ENCODE measurements at places on chromosomes 3 and 15.

DNA sequence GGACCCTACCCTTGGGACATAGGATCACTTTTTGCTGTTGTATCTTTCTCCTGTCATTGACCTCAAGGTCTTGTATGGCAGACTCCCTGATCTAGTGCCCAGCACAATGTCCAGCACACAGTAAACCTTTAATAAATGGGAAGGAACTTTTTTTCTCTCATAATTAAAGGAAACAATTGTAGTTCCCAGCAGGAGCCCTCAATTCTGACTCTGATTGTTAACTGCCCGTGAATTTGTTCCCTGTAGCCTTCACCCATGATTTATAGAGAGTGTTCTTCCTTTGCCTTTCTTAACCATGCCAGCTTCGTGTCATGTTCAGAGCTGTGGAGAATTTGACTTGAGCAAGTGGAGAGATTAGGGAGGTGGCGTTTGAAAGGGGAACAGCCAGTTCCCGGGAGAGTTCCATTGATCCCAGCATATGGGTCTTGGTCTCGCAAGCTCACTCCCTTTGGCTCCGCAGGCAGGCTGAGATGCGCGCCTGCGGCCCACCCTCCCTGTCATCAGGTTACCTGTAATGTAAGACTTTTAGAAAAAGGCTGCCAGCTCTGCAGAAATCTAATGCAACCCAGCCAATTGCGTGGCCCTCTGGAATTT is 182.6 kb downstream of the TP63 start:
- no peak for DNase-seq
- H3K27me3 ChIP-seq = peaks cover 12% of the 10 kb centered on the region
- no peak overlapping the region for H3K4me3 ChIP-seq
- no peak overlapping the region for H3K27ac ChIP-seq
- no peaks in the 10 kb centered on the region for H3K4me1 ChIP-seq
- H3K36me3 ChIP-seq = no peaks in the 10 kb centered on the region

DNA sequence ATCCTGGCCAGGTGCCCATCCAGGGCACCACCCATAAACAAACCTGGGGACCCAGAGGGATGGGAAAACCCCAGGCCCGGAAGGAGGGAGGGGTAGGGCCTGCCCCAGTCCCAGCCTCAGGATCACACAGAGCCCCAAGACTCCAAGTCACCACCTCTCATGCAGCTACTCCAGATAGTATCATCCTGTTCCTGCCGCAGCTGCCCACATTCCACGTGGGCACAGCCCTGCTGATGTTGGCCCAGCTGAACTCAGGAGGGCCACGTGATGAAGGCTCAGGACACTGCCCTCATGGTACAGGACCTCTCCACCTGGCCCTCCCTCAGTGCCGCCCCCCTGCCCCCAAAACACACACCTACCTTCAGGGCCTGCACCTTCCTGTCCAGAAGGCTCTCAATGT is 69.5 kb downstream of the CACNA2D2 start:
- H3K4me1 ChIP-seq = no peaks in the 10 kb centered on the region
- no peak for DNase-seq
- no peaks in the 10 kb centered on the region for H3K36me3 ChIP-seq
- H3K4me3 ChIP-seq = no peak overlapping the region
- H3K27ac ChIP-seq = no peak overlapping the region

DNA sequence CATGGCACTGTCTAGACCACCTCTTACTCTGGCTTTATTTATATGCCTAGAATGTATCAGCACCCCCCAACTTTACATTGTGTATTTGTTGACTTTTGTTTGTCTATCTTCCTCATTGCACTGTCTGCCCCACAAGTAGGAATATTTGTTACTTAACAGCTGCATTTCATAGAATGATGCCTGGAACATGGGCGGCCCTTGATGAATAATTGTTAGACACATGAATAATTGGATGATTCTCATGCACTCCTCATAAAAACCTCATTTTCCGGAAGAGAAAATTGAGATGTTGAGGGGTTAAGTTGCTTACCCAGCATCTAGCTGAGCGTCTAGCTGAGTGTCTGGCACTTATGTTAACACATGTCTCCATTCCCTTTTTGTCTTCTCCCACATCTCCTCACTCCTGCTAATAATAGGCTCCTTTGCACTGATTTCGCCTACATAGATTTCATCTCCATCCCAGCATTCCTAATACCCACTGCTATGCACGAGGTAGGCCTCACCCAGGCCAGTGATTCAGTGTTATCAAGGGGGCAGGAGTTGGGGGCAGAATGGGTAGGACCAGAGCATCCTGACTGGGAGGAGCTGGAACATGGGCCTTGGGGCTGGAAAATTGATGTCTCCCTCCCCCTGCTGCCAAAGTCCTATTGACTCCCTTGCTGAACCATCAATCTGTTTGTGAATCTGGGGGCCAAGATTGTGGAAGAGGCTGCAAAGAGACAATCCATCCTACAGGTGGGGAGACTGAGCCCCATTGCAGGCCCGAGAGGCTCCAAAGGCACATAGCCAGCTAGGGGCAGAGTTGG is 7.8 kb upstream of the WNT7A start:
- H3K4me3 ChIP-seq = no peak overlapping the region
- H3K27me3 ChIP-seq = no peaks in the 10 kb centered on the region
- no peak for DNase-seq
- H3K4me1 ChIP-seq = no peaks in the 10 kb centered on the region
- H3K36me3 ChIP-seq = no peaks in the 10 kb centered on the region

GRCh38 chr3:141379250-141379966 is 11.1 kb downstream of the ZBTB38 start:
- no peaks in the 10 kb centered on the region for H3K4me1 ChIP-seq
- DNase-seq = no peak
- no peak overlapping the region for H3K27ac ChIP-seq
- peaks cover 6% of the 10 kb centered on the region for H3K36me3 ChIP-seq
- H3K4me3 ChIP-seq = no peak overlapping the region

DNA sequence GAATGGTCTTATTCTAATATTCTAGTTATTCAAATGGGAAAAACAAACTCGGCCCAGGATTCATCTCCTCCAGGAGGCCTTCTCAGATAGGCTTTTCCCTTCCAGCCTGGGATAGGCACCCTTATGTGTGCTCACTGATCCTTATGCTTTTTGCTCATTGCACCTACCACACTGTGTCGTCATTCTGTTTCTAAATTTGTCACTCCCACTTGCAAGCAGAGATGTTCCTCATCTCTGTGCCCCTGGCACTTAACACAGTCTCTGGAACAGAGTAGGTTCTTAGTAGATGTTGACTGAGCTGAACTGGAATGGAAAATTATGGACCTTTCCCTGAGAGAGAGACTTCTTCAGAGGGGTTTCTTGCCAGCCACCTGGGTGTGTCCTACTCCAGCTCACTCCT is 18.7 kb upstream of the SPG11 start:
- no peaks in the 10 kb centered on the region for H3K4me1 ChIP-seq
- H3K27me3 ChIP-seq = peaks cover 3% of the 10 kb centered on the region
- DNase-seq = no peak
- H3K36me3 ChIP-seq = no peaks in the 10 kb centered on the region
- no peak overlapping the region for H3K27ac ChIP-seq

- no peaks in the 10 kb centered on the region for H3K4me1 ChIP-seq
- no peak for DNase-seq
- H3K4me3 ChIP-seq = no peak overlapping the region
- H3K27ac ChIP-seq = no peak overlapping the region
- H3K36me3 ChIP-seq = no peaks in the 10 kb centered on the region
- H3K27me3 ChIP-seq = no peaks in the 10 kb centered on the region
Observed at GRCh38 chr3:119585208-119585607, 5.9 kb downstream of the ADPRH start.

GRCh38 chr3:40681658-40682055 is 156.9 kb downstream of the ZNF621 start:
- H3K27ac ChIP-seq = no peak overlapping the region
- DNase-seq = no peak
- H3K4me3 ChIP-seq = no peak overlapping the region
- H3K4me1 ChIP-seq = no peaks in the 10 kb centered on the region
- H3K27me3 ChIP-seq = no peaks in the 10 kb centered on the region

DNA sequence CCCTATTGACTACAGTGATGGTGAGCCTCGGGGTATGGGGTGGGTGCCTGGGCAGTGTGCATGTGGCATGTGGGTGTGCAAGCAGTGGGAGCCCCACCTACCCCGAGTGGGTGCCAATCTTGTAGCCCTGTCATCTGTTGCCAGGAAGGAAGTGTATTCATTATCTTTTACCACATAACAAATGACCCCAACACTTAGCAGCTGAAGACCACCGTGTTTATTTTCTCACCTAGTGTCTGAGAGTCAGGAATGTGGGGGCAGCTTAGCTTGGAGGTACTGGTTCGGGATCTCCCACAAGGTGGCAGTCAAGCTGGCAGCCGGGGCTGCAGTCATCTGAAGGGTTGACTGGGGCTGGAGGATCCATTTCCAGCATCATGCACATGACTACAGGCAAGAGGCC is 21.7 kb downstream of the XYLB start:
- H3K36me3 ChIP-seq = no peaks in the 10 kb centered on the region
- H3K4me1 ChIP-seq = no peaks in the 10 kb centered on the region
- no peak overlapping the region for H3K27ac ChIP-seq
- H3K4me3 ChIP-seq = no peak overlapping the region
- no peaks in the 10 kb centered on the region for H3K27me3 ChIP-seq
- no peak for DNase-seq

DNA sequence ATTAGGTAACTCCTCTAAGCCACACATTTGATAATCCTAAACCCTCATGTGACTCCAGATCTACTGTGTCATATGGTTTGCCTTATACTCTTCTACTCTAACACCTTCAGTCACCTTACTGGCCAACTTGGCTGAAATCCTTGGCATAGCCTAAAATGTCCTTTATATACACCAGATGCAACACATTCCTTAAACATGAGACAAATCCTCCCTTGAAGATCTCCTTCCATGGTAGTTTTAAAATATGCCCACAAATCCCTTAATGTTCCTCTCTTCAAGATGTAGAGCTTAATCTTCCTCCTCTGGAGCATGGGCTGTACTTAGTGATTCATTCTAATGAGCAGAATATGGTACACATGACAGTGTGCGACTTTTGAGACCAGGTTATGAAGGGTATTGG is 238.9 kb downstream of the SUCLG2 start:
- no peak overlapping the region for H3K27ac ChIP-seq
- no peaks in the 10 kb centered on the region for H3K27me3 ChIP-seq
- H3K36me3 ChIP-seq = peaks cover 7% of the 10 kb centered on the region
- no peak overlapping the region for H3K4me3 ChIP-seq

DNA sequence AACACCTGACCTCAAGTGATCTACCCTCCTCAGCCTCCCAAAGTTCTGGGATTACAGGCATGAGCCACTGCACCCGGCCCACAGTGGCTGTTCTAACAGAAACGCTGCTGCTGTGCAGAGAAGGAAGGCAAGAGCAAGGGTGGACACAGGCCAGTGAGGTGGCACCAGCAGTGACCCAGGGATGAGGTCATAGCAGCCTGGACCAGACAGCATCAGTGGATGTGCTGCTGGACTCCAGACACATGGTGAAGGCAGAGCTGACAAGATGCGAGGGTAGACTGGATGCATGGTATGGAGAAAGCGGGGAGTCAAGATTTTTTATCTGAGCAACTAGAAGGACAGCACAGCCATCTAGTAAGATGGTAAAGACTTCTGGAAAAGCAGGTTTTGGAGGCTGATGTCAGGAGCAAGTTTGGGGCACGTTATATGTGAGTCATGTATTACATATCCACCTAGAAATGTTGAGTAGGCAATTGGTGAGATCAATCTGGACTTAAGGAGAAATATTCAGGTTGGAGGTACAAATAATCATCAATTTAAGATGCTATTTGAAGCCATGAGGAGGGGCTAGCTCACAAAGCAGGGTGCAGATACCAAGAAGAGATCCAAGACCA is 22.1 kb upstream of the TJP1 start:
- no peaks in the 10 kb centered on the region for H3K27me3 ChIP-seq
- no peak overlapping the region for H3K4me3 ChIP-seq
- DNase-seq = no peak
- no peak overlapping the region for H3K27ac ChIP-seq
- no peaks in the 10 kb centered on the region for H3K4me1 ChIP-seq

- H3K27ac ChIP-seq = no peak overlapping the region
- H3K36me3 ChIP-seq = no peaks in the 10 kb centered on the region
- no peak for DNase-seq
- H3K4me1 ChIP-seq = no peaks in the 10 kb centered on the region
- H3K27me3 ChIP-seq = no peaks in the 10 kb centered on the region
- no peak overlapping the region for H3K4me3 ChIP-seq
Observed at GRCh38 chr3:187921391-187922074, 176.3 kb upstream of the BCL6 start.

DNA sequence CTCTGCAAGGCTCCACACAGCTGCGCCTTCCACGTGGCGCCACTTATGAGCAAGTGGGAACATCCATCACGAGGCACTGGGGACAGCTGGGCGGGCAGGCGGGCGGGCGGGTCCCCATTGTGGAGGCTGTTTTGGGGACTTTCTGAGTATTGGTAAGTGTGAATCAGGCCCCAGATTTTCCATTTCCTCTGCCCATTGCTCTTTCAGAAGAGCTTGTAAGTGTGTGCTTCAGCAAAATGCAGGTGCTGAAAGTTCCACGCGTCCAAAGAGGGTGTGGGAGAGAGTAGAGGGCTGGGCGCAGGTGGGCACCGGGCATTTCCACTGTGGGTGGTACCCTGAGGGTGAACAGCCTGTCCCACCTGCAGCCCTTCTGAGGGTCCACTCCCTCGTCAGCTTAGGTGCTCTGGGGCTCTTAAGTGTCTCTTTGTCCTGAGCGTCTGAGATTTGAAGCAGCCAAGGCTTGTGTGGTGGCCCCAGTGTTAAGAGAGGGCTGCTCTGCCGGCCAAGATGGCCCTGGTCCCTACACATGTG is 177.1 kb downstream of the RPLP1 start:
- no peak for DNase-seq
- H3K27ac ChIP-seq = no peak overlapping the region
- no peak overlapping the region for H3K4me3 ChIP-seq
- H3K36me3 ChIP-seq = no peaks in the 10 kb centered on the region

GRCh38 chr15:39429898-39430357 is 151.0 kb upstream of the THBS1 start:
- H3K36me3 ChIP-seq = no peaks in the 10 kb centered on the region
- no peak overlapping the region for H3K4me3 ChIP-seq
- H3K4me1 ChIP-seq = peaks cover 9% of the 10 kb centered on the region
- no peaks in the 10 kb centered on the region for H3K27me3 ChIP-seq
- no peak for DNase-seq
- H3K27ac ChIP-seq = no peak overlapping the region
